ENCODE measurements at places on chromosomes 3 and 15. TPM values are rescaled to one million over a fixed set of nuclear protein-coding genes. Genes with fewer than 3 reads are reported as not detected.

DNA sequence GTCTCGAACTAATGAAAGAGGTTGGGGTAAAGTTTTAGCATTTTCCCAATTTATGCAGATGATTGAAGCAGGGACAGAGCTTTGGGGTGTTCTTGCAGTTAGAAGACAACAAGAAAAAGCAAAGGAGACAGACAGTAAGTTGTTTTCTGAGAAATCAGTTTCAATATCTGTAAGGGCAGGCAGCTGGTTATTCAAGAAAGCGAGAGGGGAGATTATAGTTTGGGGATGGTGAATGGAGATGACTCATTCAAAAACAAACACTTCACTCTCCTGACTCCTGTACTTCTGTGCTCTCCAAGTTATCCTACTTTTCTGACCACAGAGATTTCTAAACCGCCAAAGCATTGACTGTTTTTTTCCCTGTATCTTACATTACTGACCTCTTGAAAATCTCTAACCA is 352.0 kb downstream of the GAP43 start:
- H3K4me1 ChIP-seq = no peaks in the 10 kb centered on the region
- no peak overlapping the region for H3K27ac ChIP-seq
- no peak overlapping the region for H3K4me3 ChIP-seq
- H3K36me3 ChIP-seq = no peaks in the 10 kb centered on the region
- no peak for DNase-seq

GRCh38 chr15:78976691-78977090 is 31.8 kb upstream of the CTSH start:
- no peaks in the 10 kb centered on the region for H3K4me1 ChIP-seq
- DNase-seq = no peak
- no peak overlapping the region for H3K4me3 ChIP-seq
- H3K27ac ChIP-seq = no peak overlapping the region
- no peaks in the 10 kb centered on the region for H3K36me3 ChIP-seq

- H3K27me3 ChIP-seq = no peaks in the 10 kb centered on the region
- no peak for DNase-seq
- H3K4me3 ChIP-seq = no peak overlapping the region
- H3K27ac ChIP-seq = no peak overlapping the region
- no peaks in the 10 kb centered on the region for H3K4me1 ChIP-seq
These were observed 44.8 kb downstream of the ISL2 start for GRCh38 chr15:76381366-76381765.

DNA sequence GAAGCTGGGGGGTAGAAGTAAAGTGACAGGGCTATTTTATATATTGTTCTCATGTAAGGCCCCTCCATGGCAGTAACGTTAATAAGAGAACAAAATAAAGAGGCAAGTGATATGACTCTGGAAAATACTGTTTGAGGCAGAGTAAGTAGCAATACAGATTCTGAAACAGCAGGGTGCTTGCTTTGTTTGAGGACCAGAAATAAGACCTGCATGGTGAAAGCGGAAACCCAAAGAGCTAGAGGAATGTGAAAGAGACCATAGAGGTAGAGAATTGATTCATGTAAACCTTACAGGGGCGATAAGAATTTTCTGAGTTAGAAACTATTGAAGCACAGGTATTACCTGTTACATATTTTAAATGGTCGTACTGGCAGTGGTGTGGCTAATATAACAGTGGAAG is 1517.1 kb downstream of the SI start:
- no peaks in the 10 kb centered on the region for H3K4me1 ChIP-seq
- DNase-seq = no peak
- H3K27ac ChIP-seq = no peak overlapping the region
- no peaks in the 10 kb centered on the region for H3K27me3 ChIP-seq
- no peaks in the 10 kb centered on the region for H3K36me3 ChIP-seq

- peak overlapping the region; percentile 78 for H3K27ac ChIP-seq
- no peaks in the 10 kb centered on the region for H3K27me3 ChIP-seq
- H3K4me3 ChIP-seq = peak overlapping the region; percentile 67
- peak; percentile 40 for DNase-seq
- H3K4me1 ChIP-seq = peaks cover 14% of the 10 kb centered on the region
These were observed 624 bp downstream of the BRK1 start for GRCh38 chr3:10116138-10116460.

DNA sequence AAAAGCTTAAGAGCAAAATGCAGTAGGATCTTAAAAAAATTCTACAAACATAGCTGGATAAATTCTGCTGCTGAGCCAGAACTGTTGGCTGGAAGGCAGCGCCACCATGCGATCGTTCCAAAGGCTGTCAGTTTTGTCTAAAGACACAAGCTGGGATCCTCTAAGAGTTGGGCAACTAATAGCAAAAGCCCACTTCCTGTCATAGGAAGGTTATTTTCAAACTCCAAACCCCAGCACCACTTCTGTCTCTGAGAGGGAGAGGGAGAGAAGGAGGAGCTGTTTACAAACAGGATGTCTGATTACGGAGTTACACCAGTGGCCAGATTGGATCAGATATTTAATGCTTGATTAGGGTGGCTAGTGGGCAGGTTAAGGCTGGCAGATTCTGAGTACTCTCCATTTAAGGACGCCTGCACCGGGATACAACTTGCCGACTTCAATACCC is 44.0 kb downstream of the EIF4E3 start:
- no peaks in the 10 kb centered on the region for H3K36me3 ChIP-seq
- H3K27ac ChIP-seq = no peak overlapping the region
- H3K4me3 ChIP-seq = no peak overlapping the region

DNA sequence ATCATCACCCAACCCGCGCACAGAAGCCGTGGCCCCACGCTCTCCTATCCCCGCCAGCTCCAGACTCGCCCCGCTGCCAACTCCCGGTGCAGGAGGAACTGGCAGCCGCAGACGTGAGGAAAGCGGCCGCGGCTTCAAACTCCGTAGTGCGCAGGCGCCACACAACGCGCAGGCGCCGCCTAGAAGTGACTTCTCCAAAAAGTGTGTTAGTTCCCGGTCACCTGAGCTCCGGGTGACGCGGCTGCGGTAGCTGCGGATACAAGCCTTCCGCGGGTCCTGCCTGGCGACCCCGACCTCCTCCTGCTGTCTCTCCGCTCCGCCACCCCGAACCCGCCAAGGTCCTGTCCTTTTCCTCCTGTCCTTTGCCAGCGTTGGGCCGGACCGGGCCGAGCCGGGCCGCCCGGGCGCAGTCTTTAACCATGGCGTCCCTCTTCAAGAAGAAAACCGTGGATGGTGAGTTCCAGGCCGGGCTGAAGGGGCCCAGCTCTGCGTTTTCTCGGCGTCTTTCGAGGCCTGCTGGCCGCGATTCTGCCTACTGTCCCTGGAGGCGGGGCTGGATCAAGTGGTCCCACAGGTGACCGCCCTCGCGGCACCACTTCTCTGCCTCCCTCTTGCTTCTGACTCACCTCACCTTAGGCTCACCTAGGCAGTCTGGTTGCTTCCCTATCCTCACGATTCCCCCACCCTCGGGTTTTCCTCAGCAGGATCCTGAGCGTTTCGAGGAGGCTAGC is at the start of gene CHMP2B:
TSS of gene CHMP2B (plus strand) at position 206 of the 731 bp plus-strand sequence. CDS start at position 420, 214 bp downstream.
- peaks cover 2% of the 10 kb centered on the region for H3K4me1 ChIP-seq
- DNase-seq = peak; percentile 74
- H3K4me3 ChIP-seq = peak within 1 kb of the TSS; percentile 85
- H3K27me3 ChIP-seq = no peaks in the 10 kb centered on the region

- DNase-seq = no peak
- no peaks in the 10 kb centered on the region for H3K36me3 ChIP-seq
- no peak overlapping the region for H3K4me3 ChIP-seq
These were observed 324.8 kb upstream of the TBL1XR1 start for GRCh38 chr3:177522051-177522450.

DNA sequence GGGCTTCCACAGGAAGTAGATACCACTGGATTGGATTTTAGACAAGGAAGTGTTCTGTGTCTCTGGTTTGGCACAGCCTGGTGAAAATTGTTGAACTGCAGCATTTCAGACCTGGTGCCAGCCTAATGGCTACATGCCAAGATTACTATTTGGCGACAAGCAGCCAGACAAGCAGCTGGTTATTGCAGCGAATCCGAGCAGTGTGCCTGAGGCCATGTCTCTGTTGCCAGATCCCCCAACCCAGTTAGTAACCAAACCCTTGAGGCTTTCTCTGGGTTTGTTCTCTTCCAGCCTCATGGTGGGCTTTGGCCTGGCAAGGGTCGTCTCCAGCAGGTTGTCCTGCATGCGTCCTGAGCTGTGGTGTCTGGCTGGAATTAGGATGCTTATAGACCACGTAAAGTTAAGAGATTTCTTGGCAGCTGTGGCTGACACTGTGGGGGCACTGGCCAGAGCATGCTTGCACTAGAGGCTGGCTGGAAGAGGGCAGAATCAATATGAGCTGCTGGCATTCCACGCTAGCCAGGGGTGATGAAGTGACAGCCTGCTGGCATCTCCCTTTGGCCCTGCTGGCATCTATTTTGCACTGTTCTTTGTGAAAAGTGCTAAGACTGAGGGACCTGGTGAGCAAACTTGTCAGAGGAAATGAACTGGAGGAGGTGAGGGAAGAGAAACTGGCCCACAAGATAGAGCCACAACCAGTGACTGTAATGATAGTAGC is 172.6 kb downstream of the RBMS3 start:
- H3K27ac ChIP-seq = no peak overlapping the region
- no peak for DNase-seq
- no peak overlapping the region for H3K4me3 ChIP-seq
- no peaks in the 10 kb centered on the region for H3K27me3 ChIP-seq
- H3K36me3 ChIP-seq = no peaks in the 10 kb centered on the region

GRCh38 chr3:112351036-112351435 is 18.1 kb downstream of the CD200 start:
- H3K36me3 ChIP-seq = no peaks in the 10 kb centered on the region

- no peak overlapping the region for H3K27ac ChIP-seq
- no peaks in the 10 kb centered on the region for H3K4me1 ChIP-seq
- H3K36me3 ChIP-seq = no peaks in the 10 kb centered on the region
- no peak overlapping the region for H3K4me3 ChIP-seq
These were observed 129.6 kb downstream of the FMN1 start for GRCh38 chr15:33064878-33065277.

GRCh38 chr15:72033711-72034110 is 84.2 kb downstream of the MYO9A start:
- H3K27ac ChIP-seq = no peak overlapping the region
- no peaks in the 10 kb centered on the region for H3K4me1 ChIP-seq
- no peaks in the 10 kb centered on the region for H3K36me3 ChIP-seq
- DNase-seq = no peak
- no peaks in the 10 kb centered on the region for H3K27me3 ChIP-seq
- H3K4me3 ChIP-seq = no peak overlapping the region

GRCh38 chr3:4754180-4755086 is 224.8 kb upstream of the BHLHE40 start:
- H3K36me3 ChIP-seq = no peaks in the 10 kb centered on the region
- DNase-seq = no peak
- H3K4me1 ChIP-seq = peaks cover 37% of the 10 kb centered on the region

- no peaks in the 10 kb centered on the region for H3K4me1 ChIP-seq
- H3K27me3 ChIP-seq = no peaks in the 10 kb centered on the region
- no peak for DNase-seq
These were observed 115.6 kb downstream of the NLGN1 start for GRCh38 chr3:173513123-173513522.

DNA sequence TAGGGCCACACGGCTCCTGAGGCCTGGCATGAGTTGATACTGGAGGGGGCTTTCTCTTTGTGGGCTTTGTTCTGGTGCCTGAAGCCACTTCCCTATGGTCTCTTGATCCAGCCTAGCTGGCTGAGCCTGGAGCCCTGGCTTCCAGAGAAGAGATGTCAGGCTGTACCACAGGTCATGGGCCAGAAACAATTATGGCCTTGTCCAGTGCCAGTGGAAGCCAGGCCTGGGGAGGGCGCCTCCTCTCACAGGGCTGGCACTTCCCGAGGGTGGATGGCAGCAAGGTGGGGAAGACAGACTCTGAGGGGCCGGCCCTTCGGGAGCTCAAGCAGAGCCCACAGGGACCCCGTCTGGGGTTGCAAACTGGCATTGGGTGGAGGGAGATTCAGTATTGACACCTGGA is 34.9 kb upstream of the ACAD9 start:
- H3K4me1 ChIP-seq = peaks cover 39% of the 10 kb centered on the region
- no peaks in the 10 kb centered on the region for H3K27me3 ChIP-seq
- H3K36me3 ChIP-seq = no peaks in the 10 kb centered on the region
- no peak overlapping the region for H3K27ac ChIP-seq
- no peak overlapping the region for H3K4me3 ChIP-seq
- DNase-seq = no peak

- H3K4me3 ChIP-seq = no peak overlapping the region
- no peak for DNase-seq
- H3K36me3 ChIP-seq = no peaks in the 10 kb centered on the region
These were observed 39.3 kb downstream of the RFTN1 start for GRCh38 chr3:16474216-16474615.

DNA sequence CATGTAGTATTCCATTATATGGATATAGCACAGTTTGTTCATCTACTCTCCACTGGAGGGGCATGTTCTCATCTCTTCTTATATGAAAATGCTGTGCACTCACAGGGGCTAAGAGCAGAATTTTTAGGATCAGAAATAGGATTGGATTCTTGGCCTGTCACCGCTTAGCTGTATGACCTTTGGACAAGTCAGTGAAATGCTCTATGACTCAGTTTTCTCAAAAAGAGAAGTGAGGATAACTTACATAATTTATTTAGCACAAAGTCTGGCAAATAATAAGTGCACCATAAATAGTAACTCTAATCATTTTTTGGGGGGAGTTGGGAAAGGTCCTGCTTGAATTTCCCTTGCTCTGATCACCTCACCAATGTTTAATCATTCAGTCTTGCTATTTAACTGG is 103.7 kb upstream of the LRIG1 start:
- H3K4me3 ChIP-seq = no peak overlapping the region
- no peak overlapping the region for H3K27ac ChIP-seq
- H3K4me1 ChIP-seq = no peaks in the 10 kb centered on the region
- no peak for DNase-seq
- no peaks in the 10 kb centered on the region for H3K27me3 ChIP-seq

DNA sequence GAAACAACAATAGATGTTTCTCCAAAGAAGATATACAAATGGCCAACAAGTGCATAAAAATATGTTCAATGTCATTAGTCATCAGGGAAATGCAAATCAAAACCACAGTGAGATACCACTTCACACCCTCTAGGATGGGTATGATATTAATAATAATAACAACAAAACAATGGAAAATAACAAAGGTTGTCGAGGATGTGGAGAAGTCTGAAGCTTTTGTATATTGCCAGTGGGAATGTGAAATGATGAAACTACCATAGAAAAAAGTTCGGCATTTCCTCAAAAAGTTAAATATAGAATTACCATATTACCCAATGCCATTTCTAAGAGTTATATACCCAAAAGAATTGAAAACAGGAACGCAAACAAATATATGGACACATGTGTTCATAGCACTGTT is 10.8 kb downstream of the BHLHE40 start:
- H3K27ac ChIP-seq = no peak overlapping the region
- H3K36me3 ChIP-seq = peaks cover 9% of the 10 kb centered on the region
- no peaks in the 10 kb centered on the region for H3K27me3 ChIP-seq
- H3K4me3 ChIP-seq = no peak overlapping the region
- H3K4me1 ChIP-seq = peaks cover 35% of the 10 kb centered on the region

Gene SNX4
- 30.0 TPM for total RNA-seq

Gene ECE2
- not detected for total RNA-seq

Gene RSL24D1
- total RNA-seq = 175 TPM

Gene IQCB1
- total RNA-seq = 21.3 TPM

Gene APOD
- total RNA-seq = 0.33 TPM

Gene ROBO2
- total RNA-seq = 1.7 TPM

Gene C2CD4A
- not detected for total RNA-seq

Gene INKA1
- total RNA-seq = 11.1 TPM

Gene CACNA1D
- total RNA-seq = not detected

Gene GMNC
- not detected for total RNA-seq

Gene MYO1E
- total RNA-seq = 0.44 TPM

Gene NR2E3
- not detected for total RNA-seq

Gene HYAL1
- total RNA-seq = 8.4 TPM

Gene ADCY5
- not detected for total RNA-seq

Gene IL5RA
- total RNA-seq = not detected

All from K562 (cell line).